ENCODE measurements at places on chromosomes 1 and 21.

- H3K36me3 ChIP-seq, result no peaks in the 10 kb centered on the region
- H3K4me3 ChIP-seq, result no peak overlapping the region
- H3K4me1 ChIP-seq, result no peaks in the 10 kb centered on the region
- DNase-seq, result no peak
- no peak overlapping the region for H3K27ac ChIP-seq
Observed at GRCh38 chr1:240965581-240966091, 353.7 kb upstream of the GREM2 start.

DNA sequence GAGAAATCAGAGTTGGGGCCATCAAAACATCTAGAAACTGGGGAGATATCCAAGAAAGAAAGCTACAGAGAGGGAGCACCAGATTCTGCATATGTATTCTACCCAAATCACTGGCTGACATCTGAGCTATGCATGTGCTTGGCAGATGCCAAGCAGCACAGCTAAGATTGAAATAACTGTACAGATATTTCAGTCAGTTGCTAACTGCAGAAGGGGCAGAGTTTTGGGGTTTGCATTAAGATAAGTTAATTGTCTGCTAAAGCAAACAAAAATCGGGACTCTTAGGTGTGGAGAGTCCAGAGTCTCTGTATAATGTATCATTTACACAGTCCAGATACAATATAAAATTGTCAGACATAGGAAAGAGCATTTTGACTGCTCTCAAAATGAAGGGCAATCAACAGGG lies 437.1 kb downstream of the PTBP2 start:
- no peaks in the 10 kb centered on the region for H3K27me3 ChIP-seq
- no peak overlapping the region for H3K4me3 ChIP-seq
- no peaks in the 10 kb centered on the region for H3K36me3 ChIP-seq
- no peaks in the 10 kb centered on the region for H3K4me1 ChIP-seq
- no peak overlapping the region for H3K27ac ChIP-seq

DNA sequence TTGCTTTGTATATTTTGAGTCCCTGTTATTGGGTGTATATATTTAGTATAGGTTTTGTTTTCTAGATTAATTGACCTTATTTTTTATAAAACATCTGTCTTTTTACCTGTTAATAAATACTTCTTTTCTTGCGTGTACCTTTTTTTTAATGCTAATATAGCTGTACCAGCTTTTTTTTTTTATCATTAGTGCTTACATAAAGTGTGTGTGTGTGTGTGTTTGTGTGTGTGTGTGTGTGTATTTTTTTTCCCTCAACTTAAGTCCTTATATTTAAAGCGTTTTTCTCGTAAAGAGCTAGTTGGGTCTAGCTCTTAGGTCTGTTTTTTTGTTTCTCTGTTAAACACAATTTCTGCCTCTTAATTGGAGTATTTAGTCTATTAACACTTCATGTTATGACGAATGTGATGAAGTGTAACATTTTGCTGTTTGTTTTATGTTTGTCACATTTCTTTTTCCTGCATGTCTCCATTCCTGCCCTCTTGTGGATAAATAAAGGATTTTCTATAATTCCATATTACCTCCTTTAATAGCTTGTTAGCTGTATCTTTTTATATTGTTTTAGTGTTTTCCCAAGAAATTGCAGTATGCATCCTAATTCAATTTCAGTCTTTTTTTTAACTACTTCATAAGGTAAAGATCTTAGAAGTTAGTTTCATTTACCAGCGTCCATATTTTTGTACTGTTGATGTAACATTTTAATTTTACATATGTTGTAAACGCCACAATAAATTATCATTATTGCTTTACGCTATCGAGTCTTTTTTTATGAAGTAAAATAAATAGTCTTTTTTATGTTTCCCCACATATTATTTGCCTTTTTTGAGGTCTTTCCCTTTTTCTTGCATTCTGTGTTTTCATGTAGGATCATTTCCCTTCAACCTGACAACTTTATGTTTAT lies 4.3 kb downstream of the PRMT2 start:
- no peaks in the 10 kb centered on the region for H3K27me3 ChIP-seq
- no peak overlapping the region for H3K4me3 ChIP-seq
- no peaks in the 10 kb centered on the region for H3K4me1 ChIP-seq
- H3K36me3 ChIP-seq, result no peaks in the 10 kb centered on the region
- DNase-seq, result no peak
- no peak overlapping the region for H3K27ac ChIP-seq

DNA sequence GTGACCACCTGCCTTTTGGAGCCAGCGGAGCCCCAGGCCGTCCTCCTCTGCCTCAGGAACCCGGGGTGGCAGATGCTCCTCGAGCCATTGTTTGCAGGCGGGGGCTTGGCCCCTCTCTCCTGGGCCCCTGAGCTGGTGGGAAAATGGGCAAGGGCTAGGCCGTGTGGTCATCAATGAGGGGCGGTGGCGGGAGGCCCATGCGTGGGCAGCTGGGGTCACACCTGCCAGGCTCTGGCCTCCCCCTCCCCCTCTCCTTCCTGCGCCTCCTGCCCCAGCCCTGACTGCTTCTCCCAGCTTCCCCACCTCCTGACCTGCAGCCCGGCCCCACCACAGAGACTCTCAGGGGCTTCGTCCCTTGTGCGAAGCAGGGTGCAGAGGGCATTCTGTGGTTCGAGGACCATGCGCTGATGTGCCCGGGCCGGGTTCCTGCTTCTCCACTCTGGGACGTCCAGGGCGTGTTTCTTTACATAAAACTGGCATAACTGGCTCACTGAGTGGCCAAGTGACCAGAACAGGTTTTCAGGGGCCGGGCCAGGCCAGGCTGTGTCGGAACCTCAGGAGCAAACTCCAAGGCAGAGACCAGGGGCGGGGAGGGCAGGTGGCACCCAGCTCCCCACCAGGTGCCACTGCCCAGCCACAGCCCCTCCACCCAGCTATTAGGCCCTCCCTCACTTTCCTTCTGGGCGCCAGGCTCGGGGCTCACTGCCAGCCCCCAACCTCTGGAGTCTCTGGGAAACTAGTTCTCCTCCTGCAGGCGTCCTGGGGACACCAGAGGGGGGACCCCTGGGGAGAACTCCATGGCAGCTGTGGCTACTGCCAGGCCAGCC lies 9.3 kb downstream of the SAMD11 start:
- no peak overlapping the region for H3K27ac ChIP-seq
- no peak overlapping the region for H3K4me3 ChIP-seq
- H3K27me3 ChIP-seq, result peaks cover 2% of the 10 kb centered on the region
- no peaks in the 10 kb centered on the region for H3K4me1 ChIP-seq
- DNase-seq, result no peak

GRCh38 chr1:61152066-61152465 lies 69.7 kb downstream of the NFIA start:
- peaks cover 14% of the 10 kb centered on the region for H3K4me1 ChIP-seq
- H3K27ac ChIP-seq, result no peak overlapping the region
- H3K36me3 ChIP-seq, result no peaks in the 10 kb centered on the region
- H3K4me3 ChIP-seq, result no peak overlapping the region
- no peak for DNase-seq

DNA sequence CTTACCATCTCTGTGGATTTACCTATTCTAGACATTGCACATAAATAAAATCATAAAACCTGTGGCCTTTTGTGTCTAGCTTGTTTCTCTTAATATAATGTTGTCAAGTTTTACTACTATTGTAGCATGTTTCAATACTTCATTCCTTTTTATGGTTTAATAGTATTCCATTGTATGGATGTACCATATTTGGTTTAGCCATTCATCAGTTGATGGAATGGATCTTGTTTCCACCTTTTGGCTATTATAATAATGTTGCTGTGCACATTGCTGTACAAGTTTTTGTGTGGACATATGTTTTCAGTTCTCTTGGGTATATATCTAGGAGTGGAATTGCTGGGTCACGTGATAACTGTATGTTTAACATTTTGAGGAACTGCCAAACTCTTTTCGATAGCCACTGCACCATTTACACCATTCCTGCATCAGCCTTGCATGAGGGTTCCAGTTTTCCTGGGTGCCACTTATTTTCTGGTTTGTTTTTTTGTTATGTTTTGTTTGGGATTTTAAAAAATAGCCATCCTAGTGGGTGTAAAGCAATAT lies 66.9 kb downstream of the RNF220 start:
- no peaks in the 10 kb centered on the region for H3K27me3 ChIP-seq
- DNase-seq, result no peak
- H3K27ac ChIP-seq, result no peak overlapping the region
- H3K4me3 ChIP-seq, result no peak overlapping the region

GRCh38 chr1:39926343-39926793 lies 24.7 kb upstream of the MYCL start:
- H3K27me3 ChIP-seq, result no peaks in the 10 kb centered on the region
- no peak overlapping the region for H3K4me3 ChIP-seq
- H3K4me1 ChIP-seq, result no peaks in the 10 kb centered on the region
- no peak overlapping the region for H3K27ac ChIP-seq
- no peak for DNase-seq

GRCh38 chr1:116521186-116521585 lies 49.6 kb downstream of the CD58 start:
- no peak for DNase-seq
- H3K27ac ChIP-seq, result no peak overlapping the region
- H3K36me3 ChIP-seq, result no peaks in the 10 kb centered on the region

DNA sequence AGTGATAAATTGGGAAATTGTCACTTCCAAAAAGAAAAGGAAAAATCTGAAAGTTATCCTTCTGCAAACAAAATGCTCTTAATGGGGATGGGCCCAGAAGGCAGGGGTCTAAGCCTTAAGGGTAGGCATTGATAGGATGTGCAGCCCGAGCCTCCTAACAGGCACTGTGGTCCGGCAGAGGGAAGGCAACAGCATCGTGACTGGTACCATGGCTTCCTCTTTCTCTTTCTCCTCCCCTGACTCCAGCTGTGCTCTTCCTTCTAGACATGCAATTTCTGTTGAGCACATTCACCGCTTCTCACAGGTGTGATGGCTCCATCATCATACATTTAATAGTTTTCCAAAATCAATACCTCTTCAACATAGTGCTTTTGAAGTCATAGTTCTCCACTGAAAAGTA lies 91.5 kb downstream of the SELENOF start:
- no peaks in the 10 kb centered on the region for H3K27me3 ChIP-seq
- no peak overlapping the region for H3K27ac ChIP-seq
- H3K4me1 ChIP-seq, result peaks cover 32% of the 10 kb centered on the region
- no peak for DNase-seq
- no peak overlapping the region for H3K4me3 ChIP-seq

- no peak for DNase-seq
- H3K4me3 ChIP-seq, result no peak overlapping the region
- H3K36me3 ChIP-seq, result no peaks in the 10 kb centered on the region
- H3K4me1 ChIP-seq, result no peaks in the 10 kb centered on the region
- no peak overlapping the region for H3K27ac ChIP-seq
- H3K27me3 ChIP-seq, result no peaks in the 10 kb centered on the region
Observed at GRCh38 chr1:221045842-221046831, 166.9 kb downstream of the HLX start.

GRCh38 chr1:3248155-3249141 lies 179.4 kb downstream of the PRDM16 start:
- H3K4me3 ChIP-seq, result no peak overlapping the region
- H3K27me3 ChIP-seq, result no peaks in the 10 kb centered on the region
- peaks cover 29% of the 10 kb centered on the region for H3K4me1 ChIP-seq
- no peak for DNase-seq
- H3K36me3 ChIP-seq, result no peaks in the 10 kb centered on the region

- H3K4me1 ChIP-seq, result no peaks in the 10 kb centered on the region
- DNase-seq, result no peak
- H3K27me3 ChIP-seq, result no peaks in the 10 kb centered on the region
- H3K36me3 ChIP-seq, result no peaks in the 10 kb centered on the region
- no peak overlapping the region for H3K4me3 ChIP-seq
Observed at GRCh38 chr1:205049479-205049878, 6.5 kb downstream of the CNTN2 start.

DNA sequence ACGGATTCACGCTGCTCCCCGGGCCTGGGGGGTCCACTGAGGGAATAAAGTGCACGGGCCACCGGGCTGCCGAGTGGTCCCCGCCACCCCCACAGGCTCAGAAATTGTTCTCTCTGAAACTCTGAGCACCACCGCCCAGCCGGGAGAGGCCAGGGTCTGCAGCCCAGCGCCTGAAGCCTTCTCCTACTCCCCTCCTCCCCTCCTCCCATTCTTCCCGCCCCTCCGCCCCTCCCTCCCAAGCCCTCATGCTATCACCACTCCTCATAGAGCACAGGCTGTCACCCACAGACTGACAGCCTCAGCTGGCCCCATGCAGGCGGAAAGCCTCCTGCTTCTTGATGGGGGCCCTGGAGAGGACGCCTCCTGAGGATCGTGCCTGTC lies 707 bp upstream of the GPR153 start:
- no peak overlapping the region for H3K27ac ChIP-seq
- no peaks in the 10 kb centered on the region for H3K27me3 ChIP-seq
- H3K36me3 ChIP-seq, result no peaks in the 10 kb centered on the region

- no peak for DNase-seq
- H3K27me3 ChIP-seq, result no peaks in the 10 kb centered on the region
- no peak overlapping the region for H3K4me3 ChIP-seq
- H3K27ac ChIP-seq, result no peak overlapping the region
Observed at GRCh38 chr1:236904892-236905741, 99.1 kb downstream of the MT1HL1 start.

DNA sequence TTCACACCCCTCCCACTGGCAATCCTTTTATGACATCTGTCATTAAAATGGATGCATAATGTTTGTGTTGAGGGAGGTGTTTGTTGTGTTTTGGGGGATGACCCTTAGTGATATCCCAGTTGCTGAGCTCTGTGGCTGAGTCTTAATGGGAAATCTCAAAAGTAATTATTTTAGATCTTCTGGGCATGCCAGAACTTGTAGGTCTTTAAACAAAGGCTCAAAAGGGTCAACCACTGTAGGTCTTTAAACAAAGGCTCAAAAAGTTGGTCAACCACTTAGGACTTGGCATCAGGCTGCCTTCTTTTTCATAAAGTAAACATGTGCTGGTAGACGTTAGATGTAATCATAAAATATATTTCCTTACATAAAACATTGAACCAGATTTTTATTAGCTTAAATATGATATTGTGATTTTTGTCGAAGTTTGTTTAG lies 78.0 kb downstream of the CDC14A start:
- no peaks in the 10 kb centered on the region for H3K36me3 ChIP-seq
- no peaks in the 10 kb centered on the region for H3K27me3 ChIP-seq
- no peak overlapping the region for H3K4me3 ChIP-seq
- DNase-seq, result no peak
- H3K27ac ChIP-seq, result no peak overlapping the region
- H3K4me1 ChIP-seq, result no peaks in the 10 kb centered on the region

DNA sequence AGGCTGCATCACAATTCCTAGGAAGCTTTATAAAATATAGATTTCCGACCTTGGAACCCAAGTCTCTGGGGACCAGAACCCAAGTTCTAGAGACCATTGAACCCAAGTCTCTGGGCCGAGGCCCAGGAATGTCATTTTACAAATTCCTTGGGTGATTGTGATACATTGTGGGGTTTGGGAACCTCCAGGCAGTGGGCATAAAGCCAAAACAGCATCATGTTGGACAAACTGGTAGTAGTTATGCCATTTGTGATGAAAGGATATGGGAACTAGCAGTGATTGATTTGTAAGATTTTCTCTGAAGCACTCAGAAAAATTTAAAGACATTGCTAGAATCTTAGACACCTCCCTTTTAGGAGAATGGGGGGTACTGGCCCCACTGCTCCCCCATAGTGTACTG lies 160.2 kb downstream of the HIVEP3 start:
- no peak overlapping the region for H3K27ac ChIP-seq
- H3K4me3 ChIP-seq, result no peak overlapping the region
- DNase-seq, result no peak

Measured in Caco-2 (cell line).